ENCODE measurements at places on chromosomes 7 and 10.
A peak's percentile ranks its signal among the peaks of the same experiment; 100 is the strongest.

GRCh38 chr10:58486821-58487220, 25.9 kb upstream of the BICC1 start:
- no peak for DNase-seq

GRCh38 chr7:2616387-2617324, 15.1 kb upstream of the TTYH3 start:
- no peak for DNase-seq

- DNase-seq: no peak
Observed at GRCh38 chr7:150756166-150756565, 18.9 kb downstream of the GIMAP5 start.

DNA sequence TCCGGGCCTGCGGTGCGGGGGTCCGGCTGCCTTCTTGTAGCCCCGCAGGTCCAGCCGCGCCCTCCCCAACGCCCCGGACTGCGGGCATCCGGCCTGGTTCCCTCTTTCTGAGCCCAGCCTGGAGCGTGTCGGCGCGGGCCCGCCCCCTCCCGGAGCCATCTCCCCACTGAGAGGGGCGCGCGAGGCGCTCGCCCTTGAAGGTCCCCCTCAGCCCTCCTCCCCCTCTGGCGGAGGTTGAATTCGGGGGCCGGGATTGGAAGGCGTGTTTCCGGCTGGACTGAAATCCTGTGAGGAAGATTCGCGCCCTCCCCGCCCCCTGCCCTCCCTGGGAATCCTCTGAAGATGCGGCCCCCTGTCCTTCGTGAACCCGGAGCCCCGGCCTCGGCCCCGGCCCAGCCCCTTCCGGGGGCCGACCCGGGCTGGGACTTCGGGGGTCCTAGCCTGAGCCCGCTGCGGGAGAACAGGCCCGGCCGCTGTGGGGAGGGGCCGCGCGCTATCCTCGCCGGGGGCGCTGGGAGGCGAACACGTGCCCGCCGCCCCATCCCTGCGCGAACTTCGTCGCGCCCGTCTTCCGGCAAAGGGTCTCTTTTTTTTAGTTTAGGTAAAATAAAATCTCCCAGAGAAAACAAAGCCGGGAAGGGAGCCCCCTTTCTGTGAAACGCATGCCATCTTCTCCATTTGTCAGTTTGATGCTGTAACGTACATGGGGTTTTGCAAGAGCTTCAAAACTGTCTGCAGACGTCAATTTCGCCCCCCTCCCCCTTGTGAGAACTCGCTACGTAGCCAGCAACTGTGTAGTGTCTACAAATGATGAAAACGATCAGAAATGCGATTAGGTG, 636 bp downstream of the PDCD4 start:
- peak; percentile 91 for DNase-seq

DNA sequence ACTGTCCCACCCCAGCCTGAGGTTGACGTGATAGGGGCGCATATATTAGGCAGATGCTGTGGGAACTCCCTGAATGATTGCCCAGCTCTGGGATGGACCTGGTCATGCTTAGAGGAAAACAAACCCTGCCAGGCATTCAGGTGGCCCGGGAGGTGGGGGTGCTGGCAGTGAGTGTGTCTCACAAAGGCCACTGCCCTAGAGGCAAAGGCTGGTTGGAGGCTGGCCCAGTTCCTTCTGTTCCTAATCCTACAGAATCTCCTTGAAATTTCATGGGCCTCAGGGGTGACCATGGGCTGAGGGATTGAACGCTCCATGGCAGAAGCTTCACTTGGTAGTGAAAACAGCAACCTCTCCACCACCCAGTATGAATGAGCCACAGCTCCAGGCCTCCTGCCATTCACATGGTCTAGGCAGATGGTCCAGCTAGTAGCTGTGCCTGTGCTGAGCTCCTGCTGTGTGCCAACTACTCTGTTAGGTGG, 25.6 kb downstream of the ADRA2A start:
- no peak for DNase-seq

DNA sequence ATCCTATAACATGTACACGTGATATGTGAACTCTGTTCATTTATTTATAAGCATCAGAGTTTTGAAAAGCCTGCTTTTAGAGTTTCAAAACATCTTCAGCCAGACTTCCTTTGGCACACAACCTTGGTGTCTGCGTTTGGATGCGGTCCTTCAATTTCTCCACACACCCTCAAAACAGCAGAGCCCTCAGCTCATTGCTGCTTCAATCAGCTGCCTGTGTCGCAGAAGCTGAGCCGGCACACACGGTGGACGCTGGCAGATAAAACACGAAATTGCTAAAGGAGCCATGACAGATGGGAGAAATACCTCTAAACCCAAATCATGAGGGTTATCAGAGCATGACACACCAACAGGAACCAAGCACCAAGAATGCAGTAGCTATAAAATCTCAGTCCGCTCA, 396.4 kb upstream of the AKR1E2 start:
- no peak for DNase-seq

- peak; percentile 79 for DNase-seq
Observed at GRCh38 chr10:132407846-132408278, 10.9 kb downstream of the PWWP2B start.

DNA sequence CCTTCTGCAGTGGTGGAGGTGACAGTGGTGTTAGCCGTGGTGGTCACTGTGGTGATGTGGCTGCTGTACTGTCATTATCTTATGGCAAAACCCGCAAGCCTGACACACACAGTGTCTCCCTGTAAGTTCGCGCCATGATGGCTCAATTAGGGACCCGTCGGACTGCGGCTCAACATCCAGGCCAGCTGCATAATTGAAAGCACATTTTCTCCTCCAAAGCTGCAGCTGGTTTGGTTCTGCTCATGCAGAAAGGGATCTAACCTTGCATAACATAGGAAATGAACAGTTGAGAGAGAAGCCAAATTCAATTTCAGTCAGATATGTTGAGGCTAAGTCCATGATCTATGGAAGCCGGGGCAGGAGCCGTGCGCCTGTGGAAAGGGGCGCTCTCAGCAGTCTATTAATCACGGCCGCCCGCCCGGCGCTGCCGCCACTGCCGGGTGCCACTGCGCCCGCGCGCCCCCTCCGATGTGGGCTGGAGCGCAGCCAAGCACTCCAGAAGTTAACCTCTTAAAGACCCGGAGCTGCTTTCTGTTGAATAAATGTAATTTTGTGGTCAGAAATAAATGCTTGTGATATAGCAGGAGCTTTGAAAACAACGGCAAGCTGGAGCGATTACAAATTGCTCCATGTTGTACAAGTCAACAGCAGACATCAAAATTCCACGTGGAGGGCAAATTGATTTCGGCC, 227.7 kb downstream of the CUX1 start:
- DNase-seq: peak; percentile 78

DNA sequence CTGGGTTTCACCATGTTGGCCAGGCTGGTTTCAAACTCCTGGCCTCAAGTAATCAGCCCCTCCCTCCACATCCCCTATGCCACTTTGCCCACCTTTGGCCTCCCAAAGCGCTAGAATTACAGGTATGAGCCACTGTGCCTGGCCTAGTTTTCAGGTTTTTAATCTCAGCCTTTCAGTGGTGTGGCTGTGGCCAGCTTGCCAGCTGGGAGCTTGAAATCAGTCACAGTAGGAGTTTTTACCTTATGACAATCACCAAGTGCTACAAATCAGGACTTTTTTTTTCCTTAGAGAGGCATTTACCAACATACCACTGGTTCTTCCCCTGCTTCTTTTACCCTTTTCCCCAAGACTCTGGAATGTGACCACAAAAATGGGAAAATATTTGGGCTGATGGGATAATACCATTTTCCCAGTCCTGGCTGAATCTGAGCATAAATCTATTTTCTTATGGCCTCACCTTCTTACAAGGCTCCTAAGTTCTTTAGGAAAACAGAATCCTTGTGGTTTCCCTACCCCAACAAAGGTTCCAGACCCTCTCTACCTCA, 6.2 kb downstream of the STEAP4 start:
- DNase-seq: no peak

DNA sequence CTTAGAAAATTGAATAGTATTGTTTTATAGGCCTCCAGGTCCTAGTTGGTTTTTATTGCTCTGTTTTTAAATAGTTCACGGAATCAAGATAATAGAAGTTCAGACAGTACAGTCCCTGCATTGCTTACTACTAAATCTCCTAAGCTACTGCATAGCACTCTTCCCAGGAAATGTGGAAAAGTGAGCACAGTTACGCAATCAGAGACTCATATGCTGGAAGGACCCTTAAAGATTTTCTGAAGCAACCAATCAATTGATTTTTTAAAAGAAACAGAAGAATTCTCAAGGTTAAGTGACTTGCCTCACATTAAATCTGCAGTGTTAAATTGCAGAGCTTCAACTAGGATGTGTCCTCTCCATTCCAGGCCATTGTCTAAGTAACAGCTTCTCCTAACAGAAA, 23.1 kb upstream of the DIP2C start:
- no peak for DNase-seq

DNA sequence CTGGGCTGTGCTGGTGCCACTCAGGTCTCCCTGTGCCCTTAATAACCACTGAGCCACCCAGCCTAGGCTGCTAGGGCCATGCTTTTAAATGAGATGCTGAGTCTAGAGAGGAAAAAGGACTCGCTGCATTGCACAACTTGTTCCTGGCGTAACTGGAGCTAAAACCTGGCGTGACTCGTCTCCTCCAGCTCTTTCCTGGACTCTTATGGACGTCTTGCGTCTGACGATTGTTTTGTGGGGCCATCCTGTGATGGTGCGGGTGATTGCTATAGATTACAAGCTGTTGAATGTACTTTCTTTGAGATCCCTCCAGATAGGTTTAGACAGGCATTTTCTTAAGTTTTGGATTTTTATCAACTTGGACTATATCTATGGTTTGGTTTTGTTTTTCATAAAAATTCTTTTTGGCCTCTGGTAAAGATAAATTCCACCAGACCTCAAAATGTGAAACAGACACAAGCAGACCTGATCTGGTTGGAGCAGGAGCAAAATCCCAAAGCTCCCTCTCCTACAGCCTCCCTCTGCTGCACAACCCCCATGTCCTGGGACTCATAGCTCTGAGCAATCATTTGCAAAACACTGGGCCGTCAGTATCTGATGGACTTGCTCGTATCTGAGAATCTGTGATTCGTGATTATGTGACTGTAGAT, 230.3 kb downstream of the ARHGAP12 start:
- DNase-seq: no peak

- no peak for DNase-seq
Observed at GRCh38 chr7:157874208-157874816, 537.5 kb downstream of the DNAJB6 start.

- no peak for DNase-seq
Observed at GRCh38 chr7:92680442-92680841, 90.3 kb upstream of the FAM133B start.

DNA sequence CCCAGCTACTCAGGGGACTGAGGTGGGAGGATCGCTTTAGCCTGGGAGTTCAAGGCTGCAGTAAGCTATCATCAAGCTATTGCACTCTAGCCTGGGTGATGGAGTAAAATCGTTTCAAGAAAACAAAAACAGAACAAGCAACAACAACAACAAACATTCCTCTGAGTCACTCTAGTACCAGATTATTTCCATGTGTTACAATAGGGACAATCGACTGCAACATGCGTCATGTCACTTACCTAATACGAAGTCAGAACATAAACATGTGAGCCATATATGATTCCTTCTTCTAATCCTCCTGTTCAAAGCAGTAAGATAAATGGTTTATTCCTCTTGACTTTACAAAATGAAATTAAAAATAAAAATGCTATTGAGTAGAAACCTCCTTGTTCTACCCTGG, 57.3 kb downstream of the ZNF438 start:
- DNase-seq: no peak

DNA sequence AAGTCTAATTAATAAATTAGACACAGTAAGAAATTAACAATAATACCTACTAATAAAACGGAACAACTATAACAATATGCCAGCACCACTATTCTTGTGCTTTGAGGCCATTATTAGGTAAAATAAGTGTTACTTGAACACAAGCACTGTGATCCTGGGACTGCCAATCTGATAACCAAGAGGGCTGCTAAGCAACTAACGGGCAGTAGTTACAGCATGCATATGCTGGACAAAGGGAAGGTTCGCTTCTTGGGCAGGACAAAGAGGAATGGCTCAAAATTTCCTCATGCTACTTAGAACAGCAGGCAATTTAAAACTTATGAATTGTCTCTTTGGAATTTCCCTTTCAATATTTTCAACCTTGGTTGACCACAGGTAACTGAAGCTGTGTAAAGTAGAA, 718.6 kb downstream of the SORCS3 start:
- DNase-seq: no peak

- DNase-seq: no peak
Observed at GRCh38 chr7:117248829-117249228, 74.0 kb downstream of the WNT2 start.

- DNase-seq: peak; percentile 56
Observed at GRCh38 chr7:2622869-2623697, 8.7 kb upstream of the TTYH3 start.

- peak; percentile 66 for DNase-seq
Observed at GRCh38 chr7:1065585-1066241, 21.4 kb downstream of the GPR146 start.

DNA sequence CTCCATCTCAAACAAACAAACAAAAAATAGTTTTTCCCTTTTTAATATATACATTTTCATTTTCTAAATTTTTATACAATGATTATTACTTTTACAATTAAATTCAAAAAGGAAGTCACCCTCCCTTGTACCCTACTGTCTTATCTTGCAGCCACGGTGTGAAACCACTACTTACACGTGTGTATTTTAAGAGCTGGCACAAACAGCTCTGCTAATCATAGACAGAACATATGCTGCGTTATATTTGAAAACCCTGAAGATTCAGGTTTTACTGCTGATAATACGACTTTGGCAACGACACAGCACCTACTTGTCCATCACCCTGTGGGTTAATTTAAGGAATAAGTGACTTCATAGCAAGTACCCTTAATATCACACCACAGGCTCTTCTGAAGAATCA, 991 bp downstream of the ANKRD61 start:
- no peak for DNase-seq

DNA sequence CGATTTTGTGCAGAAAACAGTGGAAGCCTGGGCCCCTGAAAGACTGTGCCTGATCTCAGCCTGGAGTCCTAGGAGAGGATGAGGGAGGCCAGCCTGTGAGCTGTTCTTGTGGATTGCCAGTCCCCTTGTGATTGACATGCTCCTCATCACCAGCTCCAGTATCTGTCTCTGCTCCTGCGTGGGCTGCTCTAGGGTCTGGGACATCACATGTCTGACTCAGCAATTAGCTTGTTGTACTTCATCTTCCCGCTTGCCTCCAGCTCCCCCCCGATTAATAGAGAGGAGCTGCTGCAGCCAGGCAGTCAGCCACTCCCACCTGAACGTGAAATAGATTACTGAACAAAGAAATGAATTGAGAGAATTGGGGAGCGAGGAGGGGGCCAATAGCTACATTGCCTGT, 99.6 kb upstream of the TBX20 start:
- DNase-seq: no peak

Measured in right kidney (tissue), 9 donors.